CD8-positive, alpha-beta T cell (primary cell): ENCODE measurements at places on chromosomes 5 and 9.

DNA sequence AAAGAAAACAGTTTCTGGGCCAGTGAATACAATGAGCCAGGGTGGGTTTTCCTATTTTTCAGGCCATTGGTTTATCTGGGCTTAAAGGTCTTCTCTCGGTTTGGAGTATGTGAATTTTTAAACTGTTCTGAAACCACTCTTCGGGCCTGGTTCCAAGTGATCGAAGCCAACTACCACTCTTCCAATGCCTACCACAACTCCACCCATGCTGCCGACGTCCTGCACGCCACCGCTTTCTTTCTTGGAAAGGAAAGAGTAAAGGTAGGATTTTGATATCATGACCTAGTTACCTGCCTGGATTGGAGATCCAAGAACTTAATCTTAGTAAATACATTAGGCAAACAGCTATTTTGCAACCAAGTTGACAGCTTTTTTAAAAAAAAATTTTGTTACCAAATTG lies 79.1 kb downstream of the WDR41 start:
- no peak for DNase-seq

GRCh38 chr9:99954819-99955218 lies 48.4 kb downstream of the STX17 start:
- DNase-seq = no peak

- peak; percentile 75 for DNase-seq
These were observed 6.3 kb upstream of the MXD3 start for GRCh38 chr5:177317959-177318377.

DNA sequence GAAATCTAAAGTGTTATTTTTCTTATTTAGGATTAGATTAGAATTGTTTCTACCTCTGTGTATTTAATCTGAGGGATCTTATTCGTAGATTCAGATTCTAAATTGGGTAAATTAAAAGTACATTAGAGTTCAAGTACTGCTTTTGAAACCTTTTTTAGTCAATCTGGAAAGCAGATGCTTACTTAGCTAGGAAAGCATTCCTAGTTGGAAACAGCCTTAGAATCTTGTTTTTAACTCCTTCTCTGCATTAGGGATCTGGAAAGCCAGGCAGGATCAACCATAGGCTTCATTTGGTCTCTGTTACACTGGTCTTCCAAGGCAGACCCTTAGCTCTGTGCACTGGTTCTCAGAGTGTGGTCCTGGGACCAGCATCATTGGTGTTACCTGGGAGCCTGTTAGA lies 247.4 kb downstream of the NR3C1 start:
- no peak for DNase-seq

DNA sequence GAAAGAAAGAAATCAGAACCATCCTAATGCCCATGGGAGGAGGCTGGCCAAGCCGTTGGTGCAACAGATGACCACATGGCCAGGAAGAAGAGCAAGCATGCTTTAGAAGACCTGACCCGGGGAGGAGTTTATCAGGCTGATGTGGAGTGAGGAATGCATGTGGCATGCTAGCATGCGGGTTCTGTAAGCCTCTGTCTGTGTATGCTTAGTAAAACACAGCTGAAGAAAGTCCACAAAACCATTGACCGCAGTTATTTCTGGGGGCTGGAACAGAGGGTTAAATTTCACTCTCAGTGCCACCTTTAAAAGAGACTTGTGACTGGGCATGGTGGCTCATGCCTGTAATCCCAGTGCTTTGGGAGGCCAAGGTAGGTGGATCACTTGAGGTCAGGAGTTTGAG lies 19.1 kb downstream of the GFI1B start:
- DNase-seq = no peak

DNA sequence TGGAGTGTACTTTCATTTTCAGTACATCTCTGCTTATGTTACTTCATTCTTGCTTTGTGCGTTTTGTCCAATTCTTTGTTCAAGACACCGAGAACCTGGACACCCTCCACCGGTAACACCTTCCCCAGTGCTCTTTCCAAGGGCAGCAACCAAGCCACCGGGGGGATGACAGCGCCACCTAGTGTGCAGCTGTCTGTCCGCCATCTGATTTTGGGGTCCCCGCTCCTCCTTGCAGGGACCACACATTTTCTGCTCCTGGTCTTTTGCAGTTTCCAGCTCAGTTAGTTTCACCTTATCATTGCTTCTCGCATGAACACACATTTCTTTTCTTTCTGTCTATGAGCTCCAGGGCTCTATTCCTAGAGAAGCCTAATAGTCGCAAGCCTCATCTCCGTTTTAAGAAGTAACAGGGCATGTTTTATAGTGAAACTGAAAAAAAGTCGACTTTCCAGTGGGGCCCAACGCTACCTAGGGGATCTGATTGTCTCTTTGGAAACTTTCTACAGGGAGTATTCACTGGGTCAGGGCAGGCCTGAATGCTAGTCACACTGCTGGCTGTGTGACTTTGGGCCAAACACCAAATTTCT lies 152.1 kb downstream of the FSTL4 start:
- DNase-seq = no peak

- no peak for DNase-seq
These were observed 4.9 kb downstream of the HSPB3 start for GRCh38 chr5:54460181-54460919.

GRCh38 chr9:122389799-122390481 lies 19.1 kb downstream of the PTGS1 start:
- DNase-seq = no peak

GRCh38 chr5:14168144-14168792 lies 25.1 kb downstream of the TRIO start:
- no peak for DNase-seq
